ENCODE measurements at places on chromosomes 3 and 15.

DNA sequence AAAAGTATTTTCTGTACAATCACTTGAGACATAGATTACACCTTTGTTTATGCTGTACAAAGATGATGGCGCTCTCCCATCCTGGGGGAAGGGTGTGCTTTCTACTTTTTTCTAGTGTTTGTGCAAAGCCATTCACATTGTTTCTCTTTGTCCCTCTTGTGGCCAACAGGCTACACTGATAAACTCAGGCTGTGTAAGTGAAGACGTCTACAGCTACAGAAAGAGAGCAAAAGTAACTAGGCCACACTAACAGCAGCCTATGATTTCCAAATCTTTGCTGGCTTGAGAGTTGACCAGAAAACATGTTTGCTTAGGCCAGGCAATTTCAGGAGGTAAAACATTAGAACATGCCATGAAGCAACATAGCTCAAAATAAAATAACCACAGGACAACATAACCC lies 75.1 kb downstream of the FOXB1 start:
- no peak for DNase-seq

- DNase-seq: no peak
Observed at GRCh38 chr3:180678231-180678630, 1.1 kb downstream of the CCDC39 start.

DNA sequence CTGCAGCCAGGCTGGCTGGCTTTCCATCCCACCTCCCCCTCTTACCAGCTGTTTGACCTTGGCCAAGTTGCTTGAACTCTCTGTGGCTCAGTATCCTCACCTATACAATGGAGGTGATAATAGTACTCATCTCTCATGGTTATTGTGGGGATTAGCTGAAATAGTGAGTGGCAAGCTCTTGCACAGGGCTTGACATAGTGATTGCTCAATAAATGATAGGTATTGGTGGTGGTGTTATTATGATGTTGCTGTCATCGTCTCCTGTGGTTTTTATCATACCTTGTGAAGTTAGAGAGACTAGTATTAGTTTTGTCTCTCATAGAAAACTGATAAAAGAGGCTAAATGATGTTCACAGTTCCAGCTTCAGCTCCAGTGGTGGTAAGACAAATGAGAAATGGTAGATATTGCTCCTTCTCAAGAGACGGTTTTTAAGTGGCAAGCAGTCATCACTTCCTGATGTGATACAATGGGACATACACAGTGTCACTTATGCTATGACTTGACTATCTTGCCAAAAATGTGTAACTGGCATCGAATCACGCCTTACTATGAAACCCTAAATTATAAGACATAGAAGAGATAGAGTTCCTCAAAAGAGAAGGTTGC lies 12.1 kb upstream of the UBE2E1 start:
- DNase-seq: no peak

GRCh38 chr3:124650798-124651197 lies 79.5 kb upstream of the UMPS start:
- DNase-seq: no peak

DNA sequence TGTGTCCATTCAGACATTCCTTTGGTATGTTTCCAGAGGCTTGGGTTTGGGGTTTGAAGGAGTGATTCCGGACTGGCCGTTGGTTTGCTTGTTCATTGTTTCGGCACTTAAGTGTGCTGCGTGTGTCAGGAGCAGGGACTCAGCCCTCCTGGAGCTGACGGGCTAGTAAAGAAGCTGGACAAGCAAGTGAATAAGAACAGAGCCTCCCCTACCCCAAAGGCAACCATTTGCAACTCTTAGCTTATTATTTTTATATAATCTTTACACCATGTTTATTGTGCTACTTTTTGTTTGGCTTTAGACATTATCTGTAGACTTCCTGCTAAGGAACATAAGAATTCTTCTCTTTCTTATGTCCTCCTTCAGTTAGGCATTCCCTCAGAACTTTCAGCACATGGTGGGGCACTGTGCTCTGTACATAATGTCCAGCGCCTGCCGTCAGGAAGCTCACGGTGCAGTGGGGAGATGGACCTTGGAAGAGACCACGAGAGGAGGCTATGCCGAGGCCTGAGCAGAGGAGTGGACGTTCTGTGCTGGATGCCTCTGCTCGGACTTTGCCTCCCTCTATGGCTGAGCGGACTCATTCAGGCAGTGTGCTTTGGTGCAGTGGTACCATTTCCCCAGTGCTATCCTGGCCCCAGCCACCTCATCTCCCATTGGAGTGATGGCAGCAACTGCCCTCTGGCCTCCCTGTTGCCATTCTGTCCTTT lies 65.4 kb downstream of the EEFSEC start:
- no peak for DNase-seq

GRCh38 chr3:141401573-141402475 lies 33.5 kb downstream of the ZBTB38 start:
- peak; percentile 18 for DNase-seq

GRCh38 chr3:73270839-73271483 lies 209.5 kb downstream of the EBLN2 start:
- no peak for DNase-seq

DNA sequence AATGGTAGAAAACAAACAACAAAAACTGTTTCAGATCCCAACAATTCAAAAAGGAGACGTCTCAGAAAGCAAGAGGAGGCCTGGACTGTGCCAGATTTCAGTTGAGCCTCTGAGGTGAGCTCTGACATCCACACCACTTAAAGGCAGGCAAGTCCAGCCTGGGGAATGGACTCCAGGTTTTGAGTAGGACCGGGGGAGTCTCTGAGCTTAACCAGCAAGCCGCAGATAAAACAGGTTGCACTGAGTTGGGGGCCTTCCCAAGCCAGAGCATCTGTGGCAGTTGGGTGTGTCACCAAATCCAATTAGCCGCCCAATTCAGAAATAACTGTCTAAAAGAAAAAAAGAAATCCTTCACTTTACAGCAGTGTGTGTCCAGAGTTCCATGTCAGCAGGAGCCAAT lies 54.7 kb downstream of the OXNAD1 start:
- DNase-seq: no peak

DNA sequence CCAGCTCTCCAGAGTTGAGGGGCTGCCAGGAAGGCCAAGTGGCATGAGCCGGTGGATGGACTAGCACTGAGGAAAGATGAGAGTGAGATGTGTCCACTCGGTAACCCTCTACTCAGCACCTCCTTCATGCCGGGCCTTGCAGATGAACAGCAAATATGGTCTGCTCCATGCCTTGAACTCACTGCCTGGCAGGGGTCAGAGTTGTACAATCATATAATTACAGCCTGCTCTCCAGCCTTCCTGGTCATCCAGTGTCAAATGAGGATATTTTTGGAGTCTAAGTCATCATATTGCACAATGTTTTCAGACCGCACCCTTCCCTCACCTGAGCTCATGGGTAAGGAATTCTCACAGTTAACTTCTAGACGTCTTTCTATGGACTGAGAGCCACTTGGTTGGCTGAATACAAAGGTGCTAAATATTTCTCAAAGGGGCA lies 4.9 kb downstream of the MGLL start:
- DNase-seq: no peak

DNA sequence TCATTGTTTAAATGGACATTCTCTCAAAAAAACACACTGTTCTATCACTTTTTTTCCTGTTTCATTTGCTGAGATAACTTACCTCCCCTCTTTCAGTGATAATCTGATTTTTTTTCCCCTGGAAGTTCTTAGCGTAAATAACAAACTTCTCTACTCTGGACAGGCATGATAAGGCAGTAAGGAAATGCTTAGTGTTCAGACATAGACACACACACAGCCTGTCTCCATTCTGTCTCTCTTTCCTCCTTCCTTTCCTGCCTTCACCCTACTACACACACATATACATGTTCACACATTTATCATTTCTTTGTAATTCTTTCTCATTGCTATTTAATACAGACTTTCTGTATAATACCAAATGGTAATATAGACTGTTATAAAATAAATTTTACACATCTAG lies 470.8 kb upstream of the ROBO1 start:
- DNase-seq: no peak

- DNase-seq: no peak
Observed at GRCh38 chr15:43253431-43254403, 13.0 kb downstream of the TGM5 start.

DNA sequence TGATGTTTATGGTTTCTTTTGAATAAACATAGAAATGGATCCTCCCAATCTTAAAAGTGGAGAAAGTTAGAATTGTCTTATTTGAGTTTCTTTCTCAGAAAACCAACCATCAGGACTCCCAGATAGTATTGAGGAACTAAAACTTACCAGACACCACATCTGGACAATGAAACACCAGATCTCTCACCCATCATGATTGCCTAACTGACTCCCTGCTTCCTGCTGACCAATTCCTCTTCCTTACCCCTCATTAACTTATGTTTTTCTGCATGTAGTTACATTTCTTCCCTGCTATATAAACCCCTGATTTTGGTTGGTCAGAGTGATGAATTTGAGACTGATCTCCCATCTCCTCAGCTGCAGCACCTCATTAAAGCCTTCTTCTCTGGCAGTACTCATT lies 242.0 kb upstream of the SETMAR start:
- no peak for DNase-seq

GRCh38 chr3:125287248-125287647 lies 74.7 kb upstream of the SLC12A8 start:
- DNase-seq: no peak

- no peak for DNase-seq
Observed at GRCh38 chr15:49239105-49239504, 69.1 kb downstream of the GALK2 start.

GRCh38 chr15:37072181-37072580 lies 28.2 kb downstream of the MEIS2 start:
- no peak for DNase-seq

DNA sequence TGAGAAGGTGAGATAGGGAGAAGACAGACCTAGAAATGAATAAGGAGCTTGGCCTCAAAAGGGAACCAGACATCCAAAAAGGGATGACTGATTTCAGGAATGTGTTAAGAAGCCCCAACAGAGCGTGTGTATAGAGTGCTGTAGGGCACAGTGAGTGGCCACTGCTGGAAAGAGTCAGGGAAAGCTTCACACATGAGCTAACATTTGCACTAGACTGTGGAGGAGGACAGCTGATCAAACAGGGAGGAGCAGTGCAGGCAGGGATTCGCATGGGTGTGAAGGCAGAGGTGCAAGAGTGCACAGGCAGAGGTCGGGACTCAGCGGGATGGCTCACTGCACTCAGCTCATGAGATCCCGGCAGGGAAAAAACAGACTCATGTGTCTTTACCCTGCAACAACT lies 61.8 kb downstream of the NPTN start:
- DNase-seq: no peak

DNA sequence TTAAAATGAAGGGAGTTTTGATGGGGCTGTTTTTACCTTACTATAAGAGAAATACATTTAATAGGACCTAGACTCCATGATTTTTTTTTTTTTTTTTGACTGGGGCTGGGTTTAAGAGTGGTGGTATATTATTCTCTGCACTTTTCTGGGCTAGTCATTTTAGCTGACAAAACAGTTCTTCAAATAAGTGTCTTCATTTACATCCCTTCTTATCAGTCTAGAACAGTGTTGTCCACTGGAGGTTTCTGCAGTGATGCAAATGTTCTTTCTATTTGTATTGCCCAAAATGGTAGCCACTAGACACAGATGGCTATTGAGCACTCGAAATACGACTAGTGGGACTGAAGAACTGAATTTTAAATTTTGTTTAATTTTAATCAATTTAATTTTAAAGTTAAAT lies 37.2 kb downstream of the KLHL18 start:
- DNase-seq: no peak

DNA sequence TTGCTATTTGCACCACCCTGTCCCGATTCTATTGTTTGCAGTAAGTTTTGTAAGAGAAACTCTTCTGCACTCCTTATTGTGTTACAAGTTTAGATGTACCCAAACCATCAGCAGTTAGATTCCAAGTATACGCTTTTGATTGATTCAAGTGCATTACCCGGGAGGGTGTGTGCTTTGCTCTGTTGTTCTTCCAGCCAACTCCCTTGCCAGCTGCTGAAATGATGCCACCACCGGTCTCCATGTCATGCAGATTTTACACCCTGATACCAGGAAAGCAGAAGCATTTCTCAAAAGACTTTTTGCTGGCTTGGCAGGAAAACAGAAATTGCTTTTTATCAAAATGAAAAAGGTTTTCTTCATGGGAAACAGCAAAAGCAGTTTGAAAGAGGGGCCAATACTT lies 1006.6 kb upstream of the CFAP20DC start:
- DNase-seq: no peak

- DNase-seq: no peak
Observed at GRCh38 chr3:195059006-195059350, 212.0 kb downstream of the XXYLT1 start.

DNA sequence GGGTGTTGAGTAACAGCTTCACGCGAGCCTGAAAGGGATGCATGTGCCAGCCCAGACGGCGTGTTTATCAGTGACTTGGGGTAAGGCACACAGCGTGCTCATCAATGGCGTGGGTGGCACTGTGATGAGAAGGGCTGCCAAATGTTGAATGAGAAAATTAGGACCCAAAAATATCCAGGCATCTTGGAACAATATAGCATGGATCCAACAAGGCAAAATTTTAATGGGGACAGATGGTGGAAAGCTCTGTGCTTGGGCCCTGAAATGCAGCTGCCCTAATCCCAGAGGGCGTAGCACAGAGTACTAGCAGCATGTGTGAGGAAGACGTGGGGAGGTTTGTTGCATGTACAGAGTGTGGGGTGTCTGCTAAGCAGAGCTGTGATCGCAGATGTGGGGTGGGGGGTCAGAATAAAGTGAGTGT lies 48.9 kb downstream of the SSUH2 start:
- DNase-seq: no peak

- DNase-seq: no peak
Observed at GRCh38 chr15:65783872-65784271, 8.2 kb downstream of the DENND4A start.

GRCh38 chr15:43086551-43086950 lies 19.3 kb downstream of the UBR1 start:
- DNase-seq: no peak

- DNase-seq: no peak
Observed at GRCh38 chr3:183295211-183295610, 42.2 kb downstream of the B3GNT5 start.

DNA sequence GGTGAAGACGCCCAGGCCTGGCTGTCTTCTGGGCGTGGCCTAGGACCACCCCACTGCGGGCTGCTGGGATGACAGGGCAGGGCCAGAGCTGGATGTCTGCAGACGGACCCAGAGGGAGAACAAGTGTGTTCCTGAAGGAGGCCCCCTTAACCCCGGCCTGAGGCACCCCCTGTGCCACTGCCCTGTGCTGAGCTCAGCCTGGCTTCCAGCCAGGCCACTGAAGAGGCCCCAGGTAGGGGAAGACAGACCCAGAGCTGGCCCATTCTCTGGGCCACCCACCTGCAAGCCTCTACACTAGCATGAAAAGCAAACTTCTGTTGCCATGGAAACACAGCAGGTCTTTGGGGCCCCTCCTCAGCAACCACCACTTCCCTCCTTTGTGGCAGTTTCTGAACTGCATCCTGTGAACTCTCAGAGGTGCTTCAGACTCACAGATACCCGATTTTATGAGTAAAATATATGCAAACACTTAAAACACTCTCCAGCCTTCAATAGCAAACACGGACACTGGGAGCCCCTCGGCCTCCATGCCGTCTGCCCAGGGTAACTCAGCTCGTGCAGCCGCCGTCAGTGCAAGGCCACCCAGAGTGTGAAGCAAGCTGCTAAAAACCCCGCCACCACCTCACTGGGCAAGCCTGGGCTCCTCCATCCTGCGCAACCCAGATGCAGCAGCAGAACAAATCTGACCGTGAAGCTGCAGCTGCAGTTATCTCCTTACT lies 42.5 kb downstream of the CMTM6 start:
- no peak for DNase-seq
